ENCODE measurements at places on chromosomes 6 and 20.
A peak's percentile ranks its signal among the peaks of the same experiment; 100 is the strongest.

DNA sequence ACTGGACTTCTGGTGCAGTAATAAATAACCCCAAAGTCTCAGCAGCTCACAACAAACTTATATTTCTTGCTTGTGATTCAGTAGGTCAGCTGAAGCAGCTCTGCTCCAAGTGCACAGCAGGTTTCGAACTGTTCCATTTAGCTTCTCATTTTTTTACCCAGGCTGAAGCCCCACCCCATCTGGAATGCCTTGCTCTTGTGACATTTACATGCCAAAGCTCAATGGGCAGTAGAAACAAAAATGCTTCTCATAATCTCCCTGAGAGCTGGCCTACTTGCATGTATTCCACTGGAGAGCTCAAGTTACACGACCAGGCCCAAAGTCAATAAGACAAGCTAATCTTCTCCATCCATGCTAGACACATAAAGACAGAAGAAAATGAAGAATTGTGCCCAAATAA is 165.2 kb downstream of the HAO1 start:
- no peak for DNase-seq

- peak; percentile 57 for DNase-seq
Observed at GRCh38 chr6:49849213-49849907, 17.0 kb downstream of the CRISP1 start.

DNA sequence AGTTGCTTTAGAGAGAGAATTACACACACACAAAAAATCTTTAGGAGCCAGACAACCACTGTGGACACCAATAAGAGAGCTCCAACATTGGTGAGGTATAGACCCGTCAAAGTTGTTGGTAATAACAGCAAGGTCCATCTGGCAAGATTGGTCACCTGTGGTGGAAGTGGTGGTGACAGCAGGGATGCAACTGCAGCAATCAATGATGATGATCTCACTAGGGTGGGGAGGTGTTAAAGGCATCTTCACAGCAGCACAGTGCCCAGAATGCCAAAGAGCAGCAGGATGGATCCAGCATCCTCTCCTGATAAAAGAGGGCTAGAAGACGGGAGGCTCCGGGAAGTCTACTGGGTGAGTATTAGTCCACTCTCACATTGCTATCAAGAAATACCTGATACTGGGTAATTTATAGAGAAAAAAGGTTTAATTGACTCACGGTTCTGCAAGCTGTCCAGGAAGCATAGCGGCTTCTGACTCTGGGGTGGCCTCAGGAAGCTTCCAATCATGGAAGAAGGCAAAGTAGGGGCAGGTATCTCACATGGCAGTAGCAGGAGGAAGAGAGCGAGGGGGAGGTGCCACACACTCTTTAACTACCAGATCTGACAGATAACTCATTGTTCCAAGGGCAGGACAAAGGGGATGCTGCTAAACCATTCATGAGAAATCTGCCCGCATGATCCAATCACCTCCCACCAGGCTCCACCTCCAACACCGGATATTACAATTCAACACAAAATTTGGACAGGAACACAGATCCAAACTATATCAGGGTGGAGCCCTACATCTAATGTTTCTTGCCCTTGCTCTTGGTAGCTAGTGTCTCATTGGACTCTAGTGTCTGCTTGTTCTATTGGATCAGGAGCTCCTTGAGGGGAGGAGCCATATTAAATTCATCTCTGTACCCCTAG is 48.9 kb downstream of the KLHL31 start:
- DNase-seq, result no peak

- no peak for DNase-seq
Observed at GRCh38 chr20:47048054-47048453, 153.4 kb downstream of the EYA2 start.

GRCh38 chr20:51230727-51231126 is 207.8 kb upstream of the KCNG1 start:
- DNase-seq, result no peak

- DNase-seq, result no peak
Observed at GRCh38 chr6:139533171-139533570, 158.7 kb upstream of the CITED2 start.

- peak; percentile 7 for DNase-seq
Observed at GRCh38 chr6:44855562-44856411, 468.3 kb downstream of the CDC5L start.

DNA sequence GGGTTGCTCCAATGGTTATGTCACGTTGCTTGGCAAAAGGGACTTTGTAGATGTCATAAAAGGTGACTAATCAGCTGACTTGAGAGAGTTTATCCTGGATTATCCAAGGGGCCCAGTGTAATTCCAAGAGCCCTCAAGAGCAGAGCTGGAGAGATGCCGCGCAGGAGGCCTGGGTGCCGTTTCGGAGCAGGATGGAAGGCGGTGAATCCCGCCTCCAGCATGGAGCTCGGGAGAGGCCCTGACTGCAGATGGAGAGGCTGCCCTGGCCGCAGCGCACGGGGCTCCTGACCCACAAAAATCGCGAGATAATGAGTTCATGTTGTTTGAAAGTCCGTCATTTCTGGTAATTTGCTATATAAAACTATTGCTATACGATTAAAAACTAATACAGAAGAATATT is 219.8 kb downstream of the ZDHHC14 start:
- no peak for DNase-seq

- DNase-seq, result no peak
Observed at GRCh38 chr20:13344671-13345070, 123.6 kb downstream of the ISM1 start.

DNA sequence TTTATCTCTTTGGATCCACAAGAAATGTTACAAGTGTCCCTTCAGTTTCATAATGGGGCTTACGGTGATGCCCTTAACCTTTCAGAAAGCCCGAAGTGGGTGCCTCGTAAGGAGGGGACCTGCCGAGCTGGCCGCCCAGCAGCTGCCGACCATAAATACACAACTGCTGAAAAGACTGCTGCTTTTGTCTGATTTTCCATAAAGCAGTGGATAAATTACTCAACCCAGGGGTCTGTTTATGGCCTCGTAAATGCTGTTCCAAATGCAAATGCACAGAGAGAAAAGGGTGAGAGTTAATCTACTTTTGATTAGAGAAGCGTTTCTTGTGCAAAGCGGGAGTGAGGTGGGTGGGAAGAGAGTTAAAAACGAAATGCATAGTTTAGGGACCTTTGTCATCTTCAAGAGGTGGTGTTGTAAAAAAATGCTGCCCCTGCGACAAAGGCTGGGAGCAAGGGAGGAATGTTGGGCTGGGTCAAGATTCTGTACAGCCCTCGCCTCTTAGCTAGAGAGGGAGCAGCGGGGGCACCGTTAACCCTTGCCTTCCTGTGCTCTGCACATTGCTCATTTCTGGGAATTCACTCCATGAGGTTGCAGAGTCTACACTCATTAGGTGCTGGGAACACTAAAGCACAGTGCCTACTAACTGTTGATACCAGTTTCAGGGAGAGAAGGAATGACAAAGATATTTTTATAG is 112.0 kb upstream of the MTHFD1L start:
- DNase-seq, result no peak

DNA sequence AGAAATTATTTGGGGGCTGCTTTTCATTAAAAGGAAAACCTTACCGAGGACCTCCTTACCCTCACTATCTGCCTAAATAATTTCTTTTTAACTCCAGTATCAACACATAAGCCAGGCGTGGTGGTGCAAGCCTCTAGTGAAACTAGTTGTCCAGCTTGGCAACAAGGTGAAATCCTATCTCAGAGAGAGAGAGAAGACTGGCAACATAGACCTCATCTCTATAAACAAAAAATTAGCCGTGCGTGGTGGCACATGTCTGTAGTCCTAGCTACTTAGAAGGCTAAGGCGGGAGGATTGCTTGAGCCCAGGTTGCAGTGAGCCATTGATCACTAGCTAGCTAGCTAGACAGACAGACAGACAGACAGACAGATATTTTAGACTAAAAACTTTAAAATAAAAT is 92.5 kb downstream of the ARMC2 start:
- DNase-seq, result no peak

DNA sequence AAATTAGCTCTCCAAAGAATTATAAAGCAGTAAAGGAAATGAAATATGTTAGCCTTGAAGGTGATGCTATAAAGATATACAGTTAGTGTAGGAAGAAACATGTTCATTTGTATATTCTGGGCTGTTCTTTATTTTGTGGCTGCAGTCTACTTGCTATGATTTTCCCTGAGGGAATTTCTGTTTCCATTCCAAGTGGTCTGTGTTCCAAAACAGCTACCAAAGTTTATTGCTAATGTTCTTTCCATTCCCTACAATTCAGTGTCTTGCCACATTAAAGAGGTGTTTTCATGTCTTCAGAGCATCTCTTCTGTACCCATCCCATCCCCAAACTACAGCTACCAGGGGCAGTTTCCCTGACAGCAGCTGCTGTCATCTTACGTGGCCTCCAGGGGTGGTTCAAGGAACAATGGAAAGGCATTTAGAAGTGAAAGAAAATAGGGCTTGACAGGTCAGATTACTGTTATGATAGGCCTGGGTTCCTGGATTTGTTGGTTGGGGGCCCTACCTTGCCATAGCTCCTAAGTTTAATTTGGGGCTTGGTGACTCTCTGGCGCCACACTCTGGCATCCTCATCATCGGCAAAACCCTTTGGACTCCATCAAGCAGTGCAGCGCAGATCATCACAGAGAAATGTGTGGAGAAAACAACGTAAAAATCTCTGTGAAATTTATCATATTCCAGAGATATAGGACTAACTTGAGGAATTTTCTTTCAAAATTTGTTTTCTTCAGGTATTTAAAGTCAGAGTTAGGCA is 33.8 kb upstream of the AIG1 start:
- peak; percentile 40 for DNase-seq

GRCh38 chr20:51449498-51450220 is 92.9 kb downstream of the NFATC2 start:
- no peak for DNase-seq

- DNase-seq, result peak; percentile 77
Observed at GRCh38 chr6:32868257-32868788, 14.3 kb downstream of the PSMB9 start.

DNA sequence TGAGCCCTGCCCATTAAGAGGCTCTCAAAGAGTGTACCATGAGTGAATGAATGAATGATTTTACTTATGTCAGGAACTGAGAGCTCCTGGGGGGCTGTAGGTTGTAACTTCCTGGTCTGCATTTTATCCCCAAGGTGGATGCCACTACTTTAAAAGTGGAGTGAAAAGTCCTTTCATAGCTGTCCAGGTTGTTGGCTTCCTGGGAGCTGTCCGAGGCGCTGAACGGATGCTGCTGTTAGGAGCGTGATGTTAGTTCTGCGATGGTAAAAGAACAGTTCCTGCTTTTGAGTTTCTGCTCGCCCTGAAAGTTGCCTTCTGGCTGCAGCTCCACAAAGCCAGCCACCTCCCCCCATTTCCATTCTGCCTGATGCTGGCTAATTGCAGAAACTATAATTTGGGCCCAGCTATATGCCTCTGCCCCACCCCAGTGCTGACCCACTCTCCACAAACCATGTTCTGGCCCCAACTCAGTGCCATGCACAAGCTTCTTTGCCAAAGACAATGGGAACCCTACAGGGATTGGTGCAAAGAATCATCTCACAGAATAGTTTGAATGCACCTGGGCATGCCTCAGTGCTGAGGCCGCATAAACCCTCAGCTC is 330.9 kb upstream of the CDH4 start:
- no peak for DNase-seq

DNA sequence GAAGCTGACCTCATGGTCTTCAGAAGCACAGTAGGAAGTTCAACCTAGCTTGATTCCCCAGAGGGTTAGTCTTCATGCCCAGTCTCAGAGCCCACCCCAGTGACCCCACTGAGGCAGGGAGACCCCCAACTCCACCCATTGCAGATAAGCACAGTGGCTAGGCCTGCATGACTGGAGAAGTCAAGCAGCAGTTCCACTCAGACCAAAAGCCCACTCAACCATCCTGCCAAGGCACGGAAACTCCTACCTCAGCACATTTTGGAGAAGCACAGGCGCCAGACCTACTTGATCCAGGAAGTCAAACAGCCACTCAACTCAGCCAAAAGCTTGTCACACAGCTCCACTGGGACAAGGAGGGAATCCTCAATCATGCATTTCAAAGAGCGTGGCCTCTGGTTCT is 78.4 kb upstream of the HTR1E start:
- no peak for DNase-seq

- DNase-seq, result no peak
Observed at GRCh38 chr6:125932451-125932795, 24.1 kb upstream of the HINT3 start.

- DNase-seq, result no peak
Observed at GRCh38 chr6:79438030-79438429, 99.2 kb downstream of the LCA5 start.

GRCh38 chr6:149026530-149026942 is 279.7 kb downstream of the UST start:
- DNase-seq, result no peak

DNA sequence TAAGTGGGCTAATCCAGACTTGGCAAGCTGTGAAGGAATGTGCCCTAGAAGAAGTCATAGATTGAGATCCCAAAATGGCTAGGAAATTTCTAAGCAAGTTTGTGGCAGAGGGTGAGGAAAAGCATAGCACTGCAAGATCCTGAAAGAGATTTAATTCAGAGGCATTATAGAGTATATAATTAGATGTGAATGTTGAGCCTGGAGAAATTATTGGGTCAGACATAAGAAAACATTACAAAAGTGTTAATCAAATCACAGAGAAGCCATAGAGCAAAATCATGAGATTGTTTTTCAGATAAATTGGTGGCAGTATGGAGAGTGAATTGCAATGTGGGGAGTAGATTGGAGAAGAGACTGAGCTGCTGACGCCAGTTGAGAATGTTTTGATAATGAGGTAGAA is 90.0 kb downstream of the CD2AP start:
- no peak for DNase-seq

GRCh38 chr6:149129371-149130077 is 188.0 kb upstream of the TAB2 start:
- DNase-seq, result no peak

DNA sequence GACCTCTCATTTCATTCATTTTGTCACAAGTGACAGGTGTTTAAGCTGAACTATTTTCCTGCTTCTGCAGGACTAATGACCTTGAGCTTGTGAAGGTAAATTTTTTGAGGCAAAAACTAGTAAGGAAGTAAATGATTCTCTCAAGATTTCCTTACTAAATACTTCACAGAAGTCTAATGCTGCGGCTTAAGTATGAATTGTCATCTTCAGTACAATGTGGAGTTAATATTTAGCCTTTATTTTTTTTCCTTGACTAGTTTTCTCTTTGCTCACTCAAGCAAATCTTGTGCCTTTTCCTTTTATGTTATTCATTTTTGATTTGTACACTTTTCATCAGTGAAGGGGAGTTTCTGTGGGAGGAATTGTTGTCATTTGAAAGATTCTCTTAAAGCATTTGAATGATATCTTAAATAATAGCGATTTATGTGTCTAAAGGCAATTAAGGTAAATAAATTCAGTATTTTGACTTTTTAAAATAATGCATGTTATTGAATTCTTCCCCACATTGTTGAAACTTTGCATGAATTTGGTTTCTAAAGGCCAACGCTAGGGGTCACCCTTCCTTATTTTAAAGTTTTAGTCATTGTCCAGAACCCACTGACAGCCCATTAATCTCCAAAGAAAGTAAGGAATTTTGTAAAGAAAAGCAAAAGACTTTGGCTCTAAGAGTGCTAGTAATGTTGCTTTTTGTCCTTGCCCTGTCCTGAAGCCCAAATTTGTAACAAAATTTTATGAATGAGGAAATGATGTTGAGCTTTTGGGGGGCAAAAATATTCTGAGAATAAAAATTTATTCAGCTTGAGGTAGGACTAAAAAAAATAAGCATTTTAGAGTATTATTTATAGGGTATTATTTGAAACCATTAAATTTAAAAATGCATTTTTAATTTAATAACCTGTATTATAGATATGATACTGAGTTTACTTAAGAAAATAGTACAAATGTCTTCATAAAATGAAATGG is 157.4 kb upstream of the LAMA2 start:
- DNase-seq, result peak; percentile 49

Measured in globus pallidus (tissue), 1 donor.